ENCODE measurements at places on chromosomes 7 and 10. TPM values are rescaled to one million over a fixed set of nuclear protein-coding genes. Genes with fewer than 3 reads are reported as not detected.

Gene GRID1
- not detected for total RNA-seq

GRCh38 chr10:6211671-6212635 lies 9.2 kb downstream of the PFKFB3 start:
- DNase-seq: no peak

GRCh38 chr7:21620054-21620453 lies 77.2 kb downstream of the DNAH11 start:
- DNase-seq: no peak

DNA sequence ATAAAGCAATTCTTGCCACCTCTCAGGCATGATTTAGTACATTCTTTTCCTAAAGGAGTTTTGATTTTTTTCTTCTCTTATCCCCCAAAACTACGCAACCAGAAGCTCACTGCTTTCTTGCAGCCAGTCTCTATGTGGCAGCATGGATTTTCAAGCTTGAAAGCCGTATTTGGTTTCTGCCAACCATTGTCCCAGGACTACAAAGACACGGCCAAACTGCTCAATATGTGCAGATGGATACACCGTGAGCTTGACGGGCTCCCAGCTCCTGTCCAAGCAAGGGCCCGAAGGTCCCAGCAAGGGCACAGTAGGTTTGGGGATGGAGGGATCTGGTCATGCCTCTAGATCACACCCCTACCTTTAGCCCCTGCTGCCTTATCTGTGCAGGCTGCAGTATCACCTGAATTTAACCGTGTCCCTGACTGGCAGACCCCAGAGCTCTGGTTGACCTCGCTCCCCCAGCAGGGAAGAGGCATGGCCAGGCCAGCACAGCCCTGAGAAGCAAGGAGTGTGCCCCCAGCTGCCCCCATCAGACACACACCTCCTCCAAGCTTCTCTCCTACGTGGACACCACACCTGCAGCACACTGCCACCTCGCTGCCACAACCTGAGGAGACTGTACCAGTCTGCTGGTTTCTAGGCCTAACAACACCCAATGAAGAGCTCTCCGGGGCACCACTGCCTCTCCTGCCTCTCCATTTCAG lies 86.8 kb downstream of the COBL start:
- no peak for DNase-seq

All from pulmonary artery endothelial cell (primary cell).